ENCODE measurements at places on chromosomes 1 and 21.

- DNase-seq, result no peak
These were observed 49.1 kb upstream of the CTPS1 start for GRCh38 chr1:40930174-40930964.

DNA sequence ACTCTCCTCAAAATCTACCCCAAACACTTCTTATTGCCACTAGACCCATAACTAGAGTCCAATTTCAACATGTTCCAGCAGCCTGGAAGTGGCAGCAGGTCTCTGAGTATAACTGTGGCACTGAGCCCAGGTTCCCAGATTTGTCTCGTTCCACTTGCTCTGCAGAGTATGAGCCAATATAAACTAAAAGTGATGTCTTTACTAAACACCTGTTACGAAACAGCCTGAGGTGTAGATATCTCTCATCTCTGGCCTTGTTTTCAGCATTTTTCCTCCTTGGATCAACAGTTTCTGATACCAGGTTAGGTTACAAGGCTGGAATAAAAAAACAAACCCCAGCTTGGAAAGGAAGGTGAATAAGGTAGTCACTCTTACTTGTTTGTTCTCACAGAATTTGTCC is 25.2 kb upstream of the PRDX6 start:
- no peak for DNase-seq

DNA sequence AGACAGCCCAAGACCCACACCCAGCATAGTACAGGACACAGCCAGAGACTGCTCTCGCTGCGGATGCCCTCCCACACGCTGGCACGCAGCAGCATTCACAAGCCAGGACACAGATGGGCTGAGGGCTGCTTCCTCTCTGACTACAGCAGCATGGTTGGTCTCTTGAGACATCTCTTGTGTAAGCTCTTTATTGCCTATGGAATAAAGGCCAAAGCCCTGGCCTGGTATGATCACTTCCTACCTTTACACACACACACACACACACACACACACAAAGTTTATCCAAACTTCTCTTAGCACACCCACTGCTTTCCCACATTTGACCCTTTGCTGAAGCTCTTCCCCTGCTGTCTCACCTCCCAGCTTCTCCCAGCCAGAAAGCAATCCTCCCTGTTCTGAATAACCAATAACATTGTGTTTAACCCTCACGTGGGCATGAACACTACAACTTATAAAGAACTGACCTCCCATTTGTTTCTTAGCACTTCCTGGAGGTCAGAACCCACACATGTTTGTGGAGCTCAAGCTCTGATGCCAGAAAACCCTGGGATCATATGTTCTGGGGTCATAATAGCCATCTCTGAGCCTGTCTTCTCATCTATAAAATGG is 1.2 kb upstream of the LUZP1 start:
- peak; percentile 23 for DNase-seq

DNA sequence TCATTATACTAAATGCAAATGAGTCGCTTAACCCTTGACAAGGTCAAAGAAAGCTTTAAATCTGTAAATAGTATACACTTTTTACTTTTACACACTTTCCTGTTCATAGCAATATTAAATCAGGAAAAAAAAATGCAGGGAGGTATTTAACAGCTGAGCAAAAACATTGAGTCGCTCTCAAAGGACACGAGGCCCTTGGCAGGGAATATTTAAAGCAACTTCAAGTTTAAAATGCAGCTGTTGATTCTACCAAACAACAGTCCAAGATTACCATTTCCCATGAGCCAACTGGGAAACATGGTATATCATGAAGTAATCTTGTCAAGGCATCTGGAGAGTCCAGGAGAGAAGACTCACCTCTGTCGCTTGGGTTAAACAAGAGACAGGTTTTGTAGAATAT is 62.7 kb downstream of the CAPN2 start:
- no peak for DNase-seq

DNA sequence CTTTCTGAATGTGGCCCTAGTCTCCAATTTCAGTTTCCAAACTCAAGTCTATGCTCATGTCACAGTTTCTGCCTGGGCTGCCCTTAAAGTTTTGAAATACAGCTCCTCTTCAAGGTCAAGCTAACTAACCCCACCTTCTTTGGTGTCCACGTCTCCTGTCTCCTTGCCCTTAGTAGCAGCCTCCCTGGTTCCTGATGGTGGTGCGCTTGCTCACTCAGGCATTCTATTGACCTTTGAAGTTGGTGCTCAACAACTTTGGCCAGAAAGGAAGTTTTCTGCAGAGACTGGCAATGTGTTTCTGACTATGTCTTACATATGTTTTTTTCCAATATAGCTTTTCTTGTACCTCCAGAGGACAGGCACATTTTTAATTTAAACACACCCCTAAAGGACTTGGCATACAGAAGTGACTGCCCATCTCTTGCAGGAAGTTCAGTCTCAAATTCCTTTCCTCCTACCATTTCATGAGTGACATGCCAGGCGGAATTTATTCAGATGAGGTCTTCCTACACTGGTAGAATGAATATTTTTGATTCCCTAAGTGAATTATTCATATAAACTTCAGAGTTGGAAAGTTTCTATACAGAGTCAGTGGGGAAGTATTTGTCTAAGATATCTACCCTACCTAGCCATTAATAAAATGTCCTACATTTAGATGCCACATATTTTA is 364.3 kb upstream of the USP24 start:
- DNase-seq, result no peak

All from neural progenitor cell (in vitro differentiated cells).